8988T (cell line): ENCODE measurements at places on chromosomes 5 and 9.

GRCh38 chr9:133146746-133147411, 16.8 kb downstream of the GBGT1 start:
- DNase-seq, result no peak

DNA sequence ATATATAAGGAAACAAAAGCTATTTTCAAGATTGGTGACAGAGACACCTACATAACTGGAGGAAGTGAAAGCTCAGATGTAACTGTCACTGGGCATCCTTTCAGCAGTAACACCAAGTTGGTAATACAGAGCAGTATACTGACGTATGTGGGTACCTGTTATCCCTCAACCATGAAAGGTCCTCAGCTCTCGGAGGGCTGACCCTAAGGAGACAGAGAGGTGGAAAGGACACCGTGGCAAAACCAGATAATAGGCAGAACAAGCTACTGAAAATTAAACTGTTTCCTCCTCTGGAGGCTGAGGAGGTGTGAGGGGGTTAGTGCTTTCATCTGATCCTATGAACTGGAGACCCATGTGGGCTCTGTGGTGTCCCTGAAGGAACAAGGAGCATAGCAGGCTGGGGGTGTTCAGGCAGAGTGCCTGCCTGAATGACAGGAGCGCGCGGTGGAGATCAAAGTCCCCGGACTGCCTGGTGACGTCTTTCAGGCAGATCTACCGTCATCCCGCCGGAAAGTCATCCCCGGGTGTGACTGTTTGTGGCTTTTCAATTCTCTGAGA, 130.2 kb upstream of the FSTL4 start:
- DNase-seq, result no peak

- DNase-seq, result no peak
These were observed 377.1 kb downstream of the SPOCK1 start for GRCh38 chr5:137122075-137122474.

GRCh38 chr9:21789541-21790037, 12.8 kb upstream of the MTAP start:
- DNase-seq, result no peak

DNA sequence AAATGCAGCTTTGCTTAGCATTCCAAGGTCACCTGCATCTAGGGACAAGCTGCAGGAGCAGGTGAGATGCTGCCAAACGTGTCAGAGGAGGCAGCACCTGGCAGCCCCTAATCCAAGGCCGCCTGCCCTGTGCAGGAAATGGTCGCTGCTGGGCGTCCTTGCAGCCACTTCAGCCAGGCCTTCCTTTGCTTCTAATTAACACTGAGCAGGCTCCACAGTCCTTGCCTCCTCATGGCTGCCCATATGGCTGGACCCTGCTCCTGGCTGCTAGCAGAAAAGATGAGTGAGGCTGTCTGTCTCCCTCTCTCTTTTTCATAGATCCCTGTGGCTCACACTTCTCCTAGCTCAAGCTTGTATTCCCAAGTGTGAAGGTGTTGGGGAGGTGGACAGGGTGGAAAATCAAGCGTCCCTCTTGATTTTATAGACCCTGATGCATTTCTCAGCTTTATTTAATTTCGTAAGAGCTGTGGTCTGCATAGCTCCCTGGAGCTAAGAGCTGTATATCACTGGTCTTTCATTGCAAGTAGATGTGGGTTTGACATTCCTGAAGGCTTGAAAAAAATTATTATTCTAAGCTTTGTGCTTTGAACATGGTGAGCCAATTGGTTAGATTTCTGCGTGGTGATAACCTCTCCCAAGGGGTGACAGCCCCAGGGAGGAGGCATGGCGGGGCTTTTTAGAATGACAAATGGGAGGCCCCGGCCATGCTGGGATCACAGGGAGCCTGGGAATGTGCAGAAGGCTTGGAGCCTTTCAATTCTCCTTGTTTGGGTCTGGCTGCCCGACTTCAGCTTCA, 193.8 kb downstream of the SLIT3 start:
- DNase-seq, result no peak

- DNase-seq, result no peak
These were observed 51.9 kb upstream of the PIP5K1B start for GRCh38 chr9:68653141-68653595.

DNA sequence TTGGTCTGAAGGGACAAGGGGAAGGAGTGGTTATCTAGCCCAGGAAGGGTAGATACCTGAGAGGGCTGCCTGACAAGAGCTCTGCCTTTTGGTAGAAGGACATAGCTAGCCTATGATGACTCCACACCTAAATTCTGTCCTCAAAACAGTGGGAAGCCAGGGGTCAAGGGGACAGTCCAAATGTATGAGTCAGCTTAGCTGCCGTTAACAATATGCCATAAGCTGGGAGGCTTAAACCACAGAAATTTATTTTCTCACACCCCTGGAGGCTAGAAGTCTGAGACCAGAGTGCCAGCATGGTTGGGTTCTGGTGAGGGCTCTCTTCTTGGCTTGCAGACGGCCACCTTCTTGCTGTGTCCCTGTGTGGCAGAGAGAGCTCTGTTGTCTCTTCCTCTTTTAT, 306.4 kb downstream of the NTRK2 start:
- DNase-seq, result no peak

GRCh38 chr9:91837981-91838731, 111.9 kb downstream of the ROR2 start:
- DNase-seq, result no peak

- DNase-seq, result no peak
These were observed 76.4 kb downstream of the HAPLN1 start for GRCh38 chr5:83644301-83644700.

DNA sequence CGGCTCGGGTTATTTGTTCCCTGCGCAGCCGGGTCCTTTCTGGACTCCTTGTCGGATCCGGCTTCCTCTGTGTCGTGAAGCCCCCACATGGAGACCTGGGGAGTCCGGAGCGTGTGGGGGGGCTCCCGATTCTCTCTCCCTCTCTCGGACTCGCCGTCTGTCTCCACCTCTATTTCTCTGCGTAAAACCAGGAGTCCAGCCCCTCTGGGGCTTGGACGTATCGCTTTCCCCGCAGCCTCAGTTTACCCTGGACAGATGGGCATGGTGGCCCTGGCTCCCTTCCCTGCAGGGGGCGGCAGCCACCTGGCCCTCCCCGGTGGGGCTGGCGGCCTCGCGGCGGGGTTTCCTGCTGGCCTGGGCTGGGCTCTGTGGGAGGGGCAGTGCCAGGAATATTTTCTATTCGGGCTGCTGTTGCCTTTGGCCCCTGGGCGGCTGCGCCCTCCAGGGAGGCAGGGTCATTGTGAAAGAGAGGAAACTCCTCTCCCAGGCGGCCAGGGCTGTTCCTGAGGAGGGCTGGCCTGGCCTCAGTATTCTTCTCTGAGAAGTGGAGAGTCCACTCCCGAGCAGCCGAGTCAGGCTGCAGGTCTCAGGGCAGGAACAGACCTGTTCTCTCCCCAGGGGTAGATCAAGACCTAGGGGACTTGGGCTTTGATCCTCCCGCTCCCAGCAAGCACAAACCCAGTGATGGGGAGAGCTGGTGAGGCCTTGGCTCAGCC, 665 bp downstream of the ASS1 start:
- peak; percentile 77 for DNase-seq

DNA sequence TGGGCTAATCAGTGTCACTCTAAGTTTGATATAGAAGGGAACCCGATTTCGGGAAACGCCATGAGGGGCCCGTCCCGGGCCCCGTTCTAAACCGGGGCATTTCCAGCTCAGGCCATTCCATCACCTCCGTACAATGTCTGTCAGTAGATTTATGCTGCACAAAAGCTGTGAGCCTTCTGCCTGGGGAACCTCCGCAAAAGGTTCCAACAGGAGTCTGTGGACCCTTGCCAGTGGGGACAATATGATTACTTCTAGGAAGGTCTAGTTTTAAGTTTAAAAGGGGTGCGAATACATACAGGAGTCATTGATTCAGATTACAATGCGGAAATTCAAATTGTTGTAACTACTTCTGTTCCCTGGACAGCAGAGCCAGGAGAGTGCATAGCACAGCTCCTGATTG, 57.6 kb downstream of the RAPGEF1 start:
- no peak for DNase-seq

GRCh38 chr9:33813712-33814641, 3.0 kb upstream of the UBE2R2 start:
- no peak for DNase-seq

DNA sequence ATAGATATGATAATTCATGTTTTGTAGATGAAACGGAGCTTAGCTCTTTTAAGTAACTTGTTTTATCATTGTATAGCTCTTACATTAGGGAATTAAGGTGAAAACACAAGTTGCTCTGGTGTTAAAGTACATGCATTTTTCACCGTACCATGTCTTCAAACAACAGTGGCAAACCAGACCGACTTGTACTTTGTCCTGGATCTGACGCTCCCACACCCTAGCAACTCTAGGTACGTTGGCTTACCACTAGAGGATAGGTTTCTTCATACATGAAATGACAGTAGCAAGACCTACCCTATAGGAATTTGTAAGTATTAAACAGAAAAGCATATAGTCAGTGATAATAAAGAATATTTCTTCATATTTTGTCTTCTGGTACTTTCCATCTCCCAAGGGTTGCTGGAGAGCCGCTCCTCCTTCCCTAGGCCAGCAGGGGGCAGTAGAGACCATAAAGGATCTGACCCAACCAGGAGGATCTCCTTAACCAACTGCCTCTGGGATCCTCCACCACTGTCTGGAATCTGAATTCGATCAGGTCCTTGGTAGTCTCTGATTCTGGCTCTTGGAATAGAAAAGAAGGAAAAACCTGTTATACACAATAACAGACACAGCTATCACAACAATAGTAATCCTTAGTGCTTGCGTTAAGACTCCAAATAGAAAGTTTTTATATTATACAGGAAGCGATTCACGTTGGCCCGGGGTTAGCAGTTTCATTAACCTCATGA, 136.7 kb downstream of the CAVIN4 start:
- peak; percentile 40 for DNase-seq

DNA sequence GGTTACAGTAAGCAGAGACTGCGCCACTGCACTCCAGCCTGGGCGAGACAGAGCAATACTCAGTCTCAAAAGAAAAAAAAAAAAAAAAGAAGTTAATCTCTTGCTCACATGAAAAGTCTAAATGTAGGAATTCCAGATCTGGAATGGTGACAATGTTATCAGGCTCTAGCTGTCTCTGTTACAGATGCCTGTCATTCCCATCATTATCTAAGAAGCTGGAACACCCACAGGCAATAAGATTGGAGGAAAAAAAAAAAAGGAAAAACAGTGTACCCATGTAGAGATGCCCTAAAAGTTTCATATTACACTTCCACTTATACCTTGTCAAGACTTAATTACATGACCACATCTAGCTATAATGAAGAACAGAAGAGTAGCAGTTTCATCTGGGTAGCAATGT, 38.2 kb downstream of the PTBP3 start:
- no peak for DNase-seq

DNA sequence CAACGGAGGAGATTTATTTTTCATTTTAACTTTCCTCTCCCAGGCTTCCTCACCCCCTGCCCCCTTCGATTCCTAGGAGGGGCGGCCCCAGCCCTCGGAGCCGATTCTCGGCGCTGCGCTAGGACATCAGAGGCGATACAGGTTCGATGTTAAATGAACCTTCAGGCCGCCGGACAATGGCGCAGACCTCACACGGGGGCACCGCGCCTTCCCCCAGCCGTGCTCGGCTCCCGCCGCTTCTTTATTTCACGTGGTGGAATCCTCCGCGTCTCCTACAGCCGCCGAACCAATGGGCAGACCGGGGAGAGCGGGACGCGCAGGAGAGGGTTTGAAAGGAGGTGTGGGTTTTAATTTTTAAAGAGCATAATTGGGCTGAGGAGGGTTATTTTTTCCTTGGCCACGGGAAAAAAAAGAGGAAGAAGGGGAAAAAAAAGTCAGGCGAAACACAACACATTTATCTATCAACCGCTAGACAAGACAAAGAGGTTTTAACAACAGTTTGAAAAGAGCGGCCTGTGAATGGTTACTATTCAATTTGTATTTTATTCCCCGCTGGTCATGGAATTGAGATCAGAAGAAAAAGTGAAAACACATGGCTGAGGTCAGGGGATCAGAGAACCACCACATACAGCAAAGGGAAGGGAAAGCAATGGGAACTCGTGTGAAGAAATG, 126.8 kb downstream of the TMEM174 start:
- no peak for DNase-seq

DNA sequence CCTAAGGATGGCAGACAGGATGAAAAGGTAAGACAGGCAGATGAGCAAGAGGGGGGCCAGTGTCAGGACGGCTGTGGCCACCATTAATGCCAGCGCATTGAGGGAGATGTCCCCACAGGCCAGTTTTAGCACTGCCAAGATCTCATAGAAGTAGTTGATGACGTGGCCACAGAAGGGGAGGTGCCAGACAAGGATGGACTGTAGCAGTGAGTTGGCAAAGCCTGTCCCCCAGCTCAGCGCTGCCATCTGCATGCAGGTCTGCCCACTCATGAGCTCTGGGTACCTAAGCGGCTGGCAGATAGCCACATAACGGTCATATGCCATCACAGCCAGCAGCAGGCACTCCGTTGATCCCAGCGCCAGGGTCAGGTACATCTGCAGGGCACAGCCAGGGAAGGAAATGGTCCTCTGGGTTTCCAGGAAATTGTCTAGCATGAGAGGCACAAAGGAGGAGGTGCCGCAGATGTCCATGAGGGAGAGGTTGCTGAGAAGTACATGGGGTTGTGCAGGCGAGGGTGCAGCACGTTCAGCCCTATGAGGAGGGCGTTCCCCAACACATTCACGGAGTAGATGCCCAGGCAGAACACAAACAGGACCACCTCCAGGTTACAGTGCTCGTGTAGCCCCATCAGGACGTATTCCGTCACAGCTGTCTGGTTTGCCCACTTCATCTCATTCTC, 10.8 kb downstream of the OR13J1 start:
- DNase-seq, result no peak
